ENCODE measurements at places on chromosomes 13 and 19.

DNA sequence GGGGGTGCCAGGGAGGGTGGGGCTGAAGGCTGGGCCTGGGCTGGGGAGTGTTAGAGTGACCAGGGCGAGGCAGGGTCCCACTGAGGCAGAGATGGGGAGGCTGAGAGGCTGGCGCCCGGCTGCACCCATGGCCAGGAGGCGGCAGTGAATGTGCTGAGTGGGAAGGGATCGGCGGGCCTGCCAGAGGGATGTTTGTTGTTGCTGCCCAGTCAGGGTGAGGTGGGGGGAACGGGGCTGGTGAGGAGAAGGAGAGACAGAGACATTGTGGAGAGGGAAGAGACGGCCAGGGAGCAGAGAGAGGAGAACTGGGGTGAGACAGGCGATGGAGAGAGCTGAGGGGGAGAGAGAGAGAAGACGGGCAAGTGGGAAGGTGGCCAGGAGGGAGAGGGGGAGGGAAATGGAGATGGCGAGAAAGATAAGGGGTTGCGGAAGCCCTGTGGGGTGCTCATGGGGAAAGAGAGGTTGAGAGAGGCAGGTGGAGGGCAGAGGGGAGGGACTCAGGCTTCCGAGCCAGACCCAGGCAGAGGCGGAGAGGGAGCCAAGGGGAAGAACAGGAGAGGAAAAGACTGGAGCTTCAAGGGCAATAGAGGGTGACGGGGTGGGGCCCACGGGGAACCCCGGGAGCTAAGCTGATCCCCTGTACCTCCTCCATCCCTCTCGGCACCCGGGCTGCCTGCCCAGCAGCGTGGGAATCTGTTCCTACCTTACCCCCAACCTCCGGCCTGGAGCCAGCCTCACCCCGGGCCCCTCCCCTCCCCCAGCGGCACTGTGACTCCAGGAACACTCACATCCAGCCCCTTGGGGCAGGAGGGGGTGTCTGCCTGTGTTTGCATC lies 690 bp upstream of the B3GNT8 start:
- peak; percentile 38 for DNase-seq

DNA sequence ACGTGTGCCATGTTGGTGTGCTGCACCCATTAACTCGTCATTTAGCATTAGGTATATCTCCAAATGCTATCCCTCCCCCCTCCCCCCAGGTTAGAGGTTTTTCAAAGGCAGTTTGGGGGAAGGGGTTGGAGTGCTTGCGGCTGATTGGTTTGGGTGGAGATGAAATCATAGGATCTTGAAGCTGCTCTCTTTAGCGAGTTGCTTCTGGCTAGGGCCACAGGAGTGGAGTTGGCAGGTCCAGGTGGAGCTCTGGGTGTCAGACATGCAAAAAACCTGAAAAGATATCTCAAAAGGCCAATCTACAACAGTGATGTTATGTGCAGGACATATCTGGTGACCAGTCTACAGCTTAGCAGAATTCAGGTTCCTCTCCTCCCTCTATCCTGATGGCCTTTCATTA lies 32.6 kb upstream of the CXCL17 start:
- no peak for DNase-seq

- DNase-seq = no peak
Measured at GRCh38 chr19:2362046-2362969, 2.2 kb downstream of the TMPRSS9 start.

GRCh38 chr13:43631106-43631505 lies 155.7 kb downstream of the ENOX1 start:
- DNase-seq = no peak

- no peak for DNase-seq
Measured at GRCh38 chr13:48476215-48476614, 56.7 kb downstream of the RCBTB2 start.

- peak; percentile 77 for DNase-seq
Measured at GRCh38 chr19:18280247-18281081, 958 bp downstream of the JUND start.

GRCh38 chr13:24625870-24626849 lies 54.0 kb upstream of the ATP12A start:
- no peak for DNase-seq

DNA sequence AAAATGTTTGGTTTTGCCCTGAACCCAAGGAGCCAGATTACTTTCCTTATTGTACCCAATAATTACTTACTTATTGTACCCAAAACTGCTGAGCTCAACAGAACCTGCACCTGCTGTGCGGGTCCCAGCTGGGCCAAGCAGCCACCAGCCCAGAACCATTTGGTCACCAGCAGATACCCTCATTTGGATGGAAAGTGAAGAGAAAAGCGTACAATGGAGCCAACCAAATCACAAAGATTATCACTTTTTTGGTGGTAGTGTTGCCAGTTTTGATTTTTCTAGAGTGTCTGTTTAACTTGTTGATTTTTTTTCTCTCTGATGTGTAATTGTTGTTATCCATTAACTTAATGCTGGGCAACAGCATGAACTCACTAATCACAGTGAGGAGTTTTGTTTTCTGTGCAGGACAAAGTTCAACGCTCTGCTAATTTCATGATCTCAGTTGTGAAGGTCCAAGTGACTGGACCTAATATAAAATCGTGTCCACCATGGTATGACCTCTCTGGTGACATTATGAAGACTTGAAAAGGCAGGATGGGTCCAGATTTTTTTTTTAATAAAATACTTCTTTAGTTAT lies 23.8 kb downstream of the SPATA13 start:
- no peak for DNase-seq

DNA sequence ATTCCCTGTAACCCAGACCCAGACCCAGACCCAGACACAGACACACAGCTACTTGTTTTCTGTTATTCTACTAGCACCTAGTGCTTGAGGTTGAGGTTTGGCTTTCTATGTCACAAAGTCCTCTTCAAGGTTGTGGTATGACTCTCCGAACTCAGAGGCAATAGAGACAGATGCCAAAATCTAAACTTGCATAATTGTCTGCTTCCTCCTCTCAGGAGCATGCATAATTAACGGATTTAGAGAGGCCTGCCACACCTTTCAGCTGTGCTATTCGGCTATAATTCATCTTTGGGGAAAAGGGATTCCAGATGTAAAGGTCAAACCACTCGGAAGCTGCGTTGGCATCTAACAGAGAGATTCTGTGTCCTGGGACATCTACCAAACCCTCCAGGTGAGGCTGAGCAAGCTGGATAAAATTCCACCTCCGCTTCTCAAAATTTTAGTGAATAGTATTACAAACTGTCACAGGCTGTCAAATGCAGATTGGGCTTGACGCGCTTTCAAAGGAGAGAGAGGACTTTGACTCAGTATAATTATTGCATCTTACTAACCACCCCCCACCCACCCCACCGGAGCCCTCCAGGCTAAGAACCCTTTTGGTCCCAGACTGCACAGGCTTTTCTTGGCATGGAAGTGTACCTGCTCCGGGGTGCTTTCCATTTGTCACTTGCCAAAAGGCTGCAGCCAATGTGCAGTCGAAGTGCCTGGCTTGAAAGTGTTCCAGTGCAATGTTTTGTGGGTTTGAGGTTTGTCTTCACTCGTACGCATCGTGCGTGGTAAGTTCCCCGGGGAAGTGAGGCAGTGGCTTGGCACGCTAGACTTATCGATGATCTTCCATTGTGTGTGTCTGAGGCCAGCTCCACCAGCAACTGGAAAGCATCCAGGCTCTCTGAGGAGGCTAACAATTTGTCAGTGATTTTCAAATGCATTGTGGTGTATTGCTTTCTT lies 194.1 kb downstream of the TDRD3 start:
- DNase-seq = no peak

- no peak for DNase-seq
Measured at GRCh38 chr13:52600666-52601065, 41.6 kb upstream of the HNRNPA1L2 start.

- no peak for DNase-seq
Measured at GRCh38 chr19:32200312-32201038, 144.9 kb upstream of the ZNF507 start.

DNA sequence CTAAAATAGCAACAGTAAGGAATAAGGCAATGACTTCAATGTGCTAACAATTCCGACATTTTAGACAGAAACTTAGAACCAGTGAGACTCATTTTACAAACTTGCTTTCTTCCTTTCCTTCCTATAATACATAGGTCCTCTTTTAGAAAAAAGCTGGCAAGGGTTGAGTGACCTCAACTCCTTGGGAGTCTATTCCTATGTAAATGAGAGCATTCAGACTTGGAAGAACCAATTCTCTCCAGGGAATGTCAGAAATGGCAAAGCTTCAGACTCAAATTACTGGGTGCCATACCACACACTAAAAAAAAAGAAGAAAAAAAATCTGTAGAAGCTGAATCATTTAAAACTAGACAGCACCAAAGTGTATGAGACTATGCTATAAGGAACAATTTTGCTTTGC lies 1328.2 kb downstream of the OLFM4 start:
- no peak for DNase-seq

GRCh38 chr19:33564836-33565338 lies 43.3 kb upstream of the PEPD start:
- no peak for DNase-seq

- no peak for DNase-seq
Measured at GRCh38 chr19:13014101-13014920, 19.0 kb downstream of the NFIX start.

- DNase-seq = no peak
Measured at GRCh38 chr13:49046519-49046918, 70.8 kb downstream of the FNDC3A start.

DNA sequence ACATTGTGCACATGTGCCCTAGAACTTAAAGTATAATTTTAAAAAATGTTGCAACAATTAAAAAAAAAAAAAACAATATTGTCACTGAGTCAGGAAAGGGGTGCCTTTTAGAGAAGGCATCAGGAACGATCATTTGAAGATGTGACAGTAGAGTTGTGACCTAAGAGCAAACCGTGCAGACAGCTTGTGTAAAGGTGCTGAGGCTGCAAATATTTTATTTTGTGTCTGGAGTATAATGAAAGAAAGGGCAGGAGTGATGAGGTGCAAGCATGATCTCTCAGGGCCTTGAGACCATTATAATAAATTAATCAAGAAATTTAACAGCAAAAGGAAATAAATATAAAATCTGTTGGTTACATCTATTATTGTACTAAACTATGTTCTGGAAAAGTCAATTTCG lies 1219.7 kb downstream of the OLFM4 start:
- no peak for DNase-seq

- DNase-seq = no peak
Measured at GRCh38 chr19:17543986-17544385, 11.5 kb upstream of the COLGALT1 start.

DNA sequence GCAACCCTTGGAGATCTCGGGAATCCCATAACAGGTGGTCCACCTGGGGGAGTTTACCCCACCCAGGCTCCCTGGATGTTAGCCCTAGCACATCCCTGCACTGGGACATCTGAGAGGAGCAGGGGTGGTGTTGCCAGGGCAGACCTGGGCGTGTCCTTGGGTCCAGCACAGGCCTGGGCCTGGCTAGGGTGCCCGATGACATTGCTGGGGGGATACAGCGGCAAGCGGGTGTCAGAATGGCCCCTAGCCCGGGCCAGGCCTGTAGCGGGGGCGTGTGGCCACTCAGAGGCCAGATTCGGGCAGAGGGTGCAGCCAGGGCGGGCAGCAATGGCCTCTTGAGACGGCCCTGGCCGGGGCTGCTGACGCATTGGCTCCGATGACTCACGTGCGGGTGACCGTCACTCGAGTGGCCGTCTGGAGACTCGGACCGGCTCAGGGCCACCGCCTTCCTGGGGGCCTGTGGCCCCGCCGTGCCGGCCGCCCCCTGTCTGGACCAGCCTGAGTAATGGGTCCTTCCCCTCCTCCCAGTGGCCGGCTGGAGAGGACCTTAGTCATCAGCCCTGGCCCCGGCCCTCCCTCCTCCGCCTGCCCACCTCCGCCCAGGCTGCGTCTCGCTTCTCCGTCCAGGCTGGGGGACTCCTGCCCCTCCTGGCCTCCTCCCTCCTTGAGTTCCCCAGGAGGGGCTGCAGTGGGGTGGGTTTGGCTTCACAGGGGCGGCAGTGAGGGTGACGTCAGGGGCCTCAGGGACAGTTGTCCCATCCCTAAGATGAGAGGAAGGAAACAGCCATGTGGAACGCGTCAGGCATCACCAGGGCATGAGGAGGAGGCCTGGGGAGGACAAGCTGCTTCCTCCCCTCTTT lies 23.2 kb upstream of the CRTC1 start:
- no peak for DNase-seq

- DNase-seq = peak; percentile 59
Measured at GRCh38 chr13:49220036-49220855, at the start of gene MLNR. Gene MLNR, plus strand, starts transcription at chr13:49220338. Its CDS starts 0 bp downstream, at chr13:49220338.

- peak; percentile 34 for DNase-seq
Measured at GRCh38 chr13:44191504-44192171, 182.0 kb upstream of the SERP2 start.

- no peak for DNase-seq
Measured at GRCh38 chr19:38784224-38784623, 4.8 kb upstream of the LGALS7B start.

DNA sequence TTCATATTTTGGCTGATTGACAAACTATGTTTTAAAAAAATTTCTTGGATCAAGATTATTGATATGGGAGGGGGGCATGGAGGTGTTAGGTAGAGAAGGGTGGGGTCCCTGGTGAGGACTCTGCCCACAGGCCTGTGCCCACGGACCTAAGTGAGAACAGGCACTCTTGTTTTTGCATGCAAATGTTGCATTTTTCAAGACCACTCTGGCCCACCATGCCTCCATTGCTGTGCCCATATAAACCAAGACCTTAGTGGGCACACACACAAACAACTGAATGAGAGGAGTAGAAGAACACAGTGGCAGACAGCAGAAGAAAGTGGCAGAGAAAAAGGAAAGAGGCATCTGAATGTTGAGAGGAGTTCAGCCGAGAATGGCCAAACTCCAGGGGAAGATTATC lies 69.6 kb upstream of the ZNF98 start:
- DNase-seq = no peak

DNA sequence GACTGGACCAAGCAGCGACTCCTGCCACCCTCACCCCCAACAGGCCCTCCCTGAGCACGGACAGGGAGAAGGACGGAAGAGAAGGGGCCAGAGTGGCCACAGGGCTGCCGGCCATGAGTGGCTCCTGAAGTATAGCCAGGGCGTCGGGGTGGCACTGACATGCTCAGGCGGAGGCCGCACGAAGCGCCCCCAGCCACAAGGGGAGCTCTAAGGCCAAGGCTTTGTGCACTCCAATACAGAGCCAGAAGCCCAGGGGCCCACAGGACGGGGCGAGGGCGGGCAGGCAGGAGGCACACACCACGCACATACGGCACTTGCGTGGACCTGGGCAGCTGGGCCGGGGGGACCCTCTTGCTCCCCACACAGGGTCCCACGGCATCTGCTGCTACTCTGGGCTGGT lies 52.0 kb downstream of the KLF2 start:
- peak; percentile 58 for DNase-seq

DNA sequence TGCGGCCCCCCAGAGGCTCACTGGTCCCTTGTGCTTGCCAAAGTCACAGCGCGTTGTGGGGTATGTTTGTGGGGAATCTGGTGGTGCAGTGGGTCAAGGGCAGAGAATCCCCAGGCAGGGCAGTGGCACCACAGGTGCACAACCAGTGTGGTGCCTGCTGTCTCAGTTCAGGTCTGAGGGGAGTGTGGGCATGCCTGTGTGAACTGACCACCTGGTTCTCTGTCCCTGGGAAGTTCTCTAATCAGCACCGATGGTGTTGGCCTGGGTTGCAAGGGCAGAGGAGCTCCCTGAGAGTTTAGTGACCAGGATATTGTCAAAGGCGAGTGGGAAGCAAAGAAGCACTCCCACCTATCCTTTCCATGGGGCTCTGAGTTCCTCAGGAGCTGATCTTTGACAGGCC lies 37.7 kb downstream of the ACSBG2 start:
- no peak for DNase-seq
